ENCODE measurements at places on chromosomes 13 and 19.

DNA sequence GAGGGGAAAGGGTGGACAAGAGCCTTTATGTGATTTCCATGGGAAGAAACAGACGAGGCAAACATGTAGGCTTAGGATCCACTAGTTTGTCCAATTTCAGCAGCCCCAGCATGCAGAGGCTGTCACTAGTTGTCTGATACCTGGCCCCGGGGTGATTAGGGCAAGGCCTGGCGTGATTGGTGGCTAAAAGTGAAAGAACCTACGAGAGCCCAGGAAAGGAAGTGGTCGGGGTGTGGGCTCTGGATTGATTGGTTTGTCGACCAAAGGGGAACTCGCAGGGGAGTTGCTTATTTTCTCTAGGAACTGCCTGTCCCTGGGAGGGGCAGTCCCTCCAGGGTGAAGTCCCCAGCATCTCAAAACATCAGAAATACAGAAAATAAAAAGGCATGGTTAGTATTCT, 64.2 kb upstream of the UQCRFS1 start:
- peak; percentile 44 for DNase-seq

- DNase-seq, result no peak
Measured at GRCh38 chr13:112771877-112772538, 82.2 kb downstream of the ATP11A start.

- no peak for DNase-seq
Measured at GRCh38 chr19:56933014-56933705, 92.6 kb upstream of the PEG3 start.

- peak; percentile 59 for DNase-seq
Measured at GRCh38 chr13:25881136-25881926, 170.5 kb downstream of the SHISA2 start.

GRCh38 chr13:26726684-26727083, 33.9 kb downstream of the GPR12 start:
- no peak for DNase-seq

DNA sequence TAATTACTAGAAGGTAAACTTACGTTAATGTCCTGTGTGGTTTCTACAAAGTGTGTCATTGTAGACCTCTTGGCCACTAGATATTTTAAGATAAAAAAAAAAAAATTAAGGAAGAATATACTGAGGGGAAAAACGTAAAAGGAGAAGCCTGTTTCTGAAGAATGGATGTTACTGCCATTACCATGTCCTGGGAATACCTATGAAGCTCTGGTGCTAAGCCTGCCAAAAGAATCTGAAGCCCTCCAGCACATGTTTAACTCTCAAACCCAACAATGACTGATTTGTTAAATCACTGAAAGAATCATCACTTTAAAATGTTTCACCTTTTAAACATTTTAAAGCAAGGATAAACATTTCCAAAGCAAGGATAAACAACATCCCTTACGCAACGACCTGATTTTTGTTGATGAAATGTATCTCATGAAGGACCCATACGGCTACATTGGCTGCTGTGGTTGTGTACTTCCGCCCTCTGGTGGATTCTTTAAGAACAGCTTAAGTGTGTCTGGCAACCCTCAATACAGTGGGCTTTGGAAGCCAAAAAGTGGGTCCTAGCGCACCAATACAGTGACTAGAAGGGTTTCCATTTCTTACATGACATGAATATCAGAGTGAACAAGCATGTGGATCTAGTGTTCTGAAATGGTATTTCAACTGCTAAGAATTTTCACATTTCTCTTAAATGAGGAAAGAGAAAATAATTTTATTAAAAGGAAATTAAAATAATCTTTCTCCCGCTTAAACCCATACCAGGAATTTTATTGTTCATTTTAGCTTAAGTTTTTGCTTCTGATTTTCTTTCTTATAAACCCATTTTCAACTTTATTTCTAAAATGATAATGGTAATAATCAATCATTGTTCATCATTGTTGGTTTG, 74.5 kb upstream of the RAP2A start:
- DNase-seq, result peak; percentile 56

GRCh38 chr13:66301006-66301405, 929.1 kb downstream of the PCDH9 start:
- no peak for DNase-seq

- no peak for DNase-seq
Measured at GRCh38 chr19:49520705-49521319, 7.0 kb upstream of the RCN3 start.

GRCh38 chr13:101792189-101792588, 339.7 kb downstream of the ITGBL1 start:
- DNase-seq, result no peak

DNA sequence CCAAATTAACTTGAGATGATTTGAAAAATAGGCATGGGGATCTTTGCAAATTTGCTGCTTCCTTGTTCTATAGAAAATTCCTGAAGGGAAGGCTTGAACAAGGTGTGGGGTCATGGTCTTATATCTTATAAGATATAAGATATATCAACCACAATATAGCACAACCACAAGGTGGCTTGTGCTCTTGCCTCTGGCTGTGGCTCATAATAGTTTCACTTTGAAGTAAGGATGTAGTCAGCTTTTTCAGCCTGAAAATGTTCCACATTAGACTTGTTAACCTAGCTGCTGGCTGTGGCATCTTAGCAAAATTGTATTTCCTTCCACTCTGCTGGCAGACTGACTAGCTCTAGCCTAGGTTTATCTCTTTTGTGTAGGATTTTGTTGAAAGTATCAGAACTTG, 169.7 kb downstream of the KLF5 start:
- DNase-seq, result peak; percentile 45

DNA sequence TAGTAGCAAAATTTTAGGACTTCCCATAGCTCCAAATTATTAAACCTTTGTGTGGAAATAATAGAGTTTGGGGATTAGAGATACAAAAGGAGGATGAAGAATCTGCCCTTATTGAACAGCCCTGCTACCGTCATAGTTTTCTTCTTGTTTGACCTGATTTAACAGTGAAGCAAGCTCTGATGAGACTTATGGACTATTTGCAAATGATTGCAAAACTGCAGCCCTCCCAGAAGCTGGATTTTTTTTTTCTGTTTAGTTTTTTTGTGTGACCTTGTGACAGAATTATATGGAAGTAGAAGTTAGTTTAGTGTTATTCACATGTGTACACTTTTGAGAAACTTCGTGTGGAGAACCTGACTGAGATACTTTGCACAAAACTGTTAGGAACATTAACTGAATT, 267.8 kb downstream of the KCNRG start:
- no peak for DNase-seq

GRCh38 chr19:38233740-38234251, 9.8 kb upstream of the DPF1 start:
- no peak for DNase-seq

- DNase-seq, result no peak
Measured at GRCh38 chr19:45507872-45508416, 665 bp downstream of the VASP start.

DNA sequence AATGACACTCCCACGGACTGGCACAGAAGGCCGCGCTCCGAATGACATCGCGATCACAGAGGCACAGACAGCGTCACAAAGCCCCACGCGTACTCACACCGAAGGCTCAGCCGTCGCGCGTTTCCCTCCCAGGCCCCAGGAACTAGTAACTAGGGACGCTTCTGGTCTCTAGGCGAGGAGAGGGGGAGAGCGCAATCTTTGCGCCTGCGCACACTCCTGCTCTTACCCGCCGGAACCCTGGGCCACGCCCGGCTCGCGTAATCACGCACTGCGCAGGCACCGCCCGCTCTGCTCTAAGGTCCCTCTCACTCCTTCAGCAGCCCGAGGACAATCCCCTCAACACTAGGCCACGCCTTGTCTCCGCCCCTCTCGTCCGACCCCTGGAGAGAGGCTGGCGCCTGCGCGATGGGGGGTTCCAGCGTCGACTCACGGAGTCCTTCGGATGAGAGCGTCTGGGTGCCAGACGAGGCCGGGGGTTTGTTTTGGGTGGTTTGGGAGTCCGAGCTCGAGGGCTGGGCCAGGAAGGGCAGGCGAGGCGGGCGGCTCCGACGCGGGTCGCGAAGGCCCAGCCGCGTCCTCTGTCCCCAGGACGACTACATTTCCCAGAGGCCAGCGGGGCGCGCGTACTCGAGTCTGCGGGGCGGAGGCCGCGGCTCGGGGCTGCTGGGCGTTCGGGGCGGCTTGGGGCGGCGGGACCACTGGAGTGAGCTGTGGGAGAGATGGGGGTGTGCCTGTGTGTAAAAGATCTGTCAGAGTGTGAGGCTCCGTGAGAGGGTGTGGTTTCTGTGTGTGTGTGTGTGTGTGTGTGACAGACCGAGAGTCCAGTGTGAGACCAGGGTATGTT, at the start of gene ZNF471:
TSS of gene ZNF471 (plus strand) at position 410 of the 844 bp plus-strand sequence. CDS start 3,717 bp downstream, outside the sequence.
- peak; percentile 68 for DNase-seq

DNA sequence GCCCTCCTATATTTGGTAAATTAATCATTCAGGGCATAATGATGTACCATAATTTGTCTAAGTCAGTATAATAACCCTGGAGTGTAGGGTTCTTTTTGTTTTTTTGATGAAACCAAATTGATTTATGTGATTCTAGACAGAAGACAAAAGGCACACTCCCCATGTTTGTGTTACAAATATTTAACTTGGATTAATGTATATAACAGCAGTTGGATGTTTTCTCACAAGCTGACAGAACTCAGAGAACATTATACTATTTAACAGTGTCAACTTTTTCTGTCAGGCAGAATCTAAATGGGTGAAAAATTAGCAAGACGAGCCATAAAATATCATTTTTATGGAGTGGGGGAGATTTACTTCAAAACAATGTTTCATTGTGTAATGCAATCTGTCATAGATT, 15.2 kb downstream of the CBY2 start:
- DNase-seq, result no peak

- peak; percentile 4 for DNase-seq
Measured at GRCh38 chr13:29713839-29714238, 118.4 kb upstream of the SLC7A1 start.

DNA sequence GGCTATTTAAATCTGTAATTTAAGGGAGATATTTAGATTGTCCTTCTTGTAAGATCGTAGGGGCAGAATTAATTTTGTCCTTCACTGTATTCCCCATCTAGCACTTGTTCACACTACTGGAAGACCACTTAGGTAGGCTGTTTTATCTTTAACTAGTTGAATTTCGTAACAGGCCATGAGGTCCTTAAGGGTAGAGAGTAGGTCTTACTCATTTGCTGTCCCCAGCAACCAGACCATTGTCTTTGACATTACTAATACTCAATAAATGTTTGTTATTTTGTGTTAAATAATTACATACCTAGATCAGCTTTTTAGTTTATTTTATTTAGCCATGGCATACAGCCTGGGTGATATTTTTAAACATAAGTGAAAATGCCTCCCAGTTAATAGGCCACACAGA, 177.1 kb downstream of the PCCA start:
- DNase-seq, result no peak

- DNase-seq, result peak; percentile 20
Measured at GRCh38 chr19:15452111-15453047, 2.6 kb upstream of the WIZ start.

- no peak for DNase-seq
Measured at GRCh38 chr19:17021793-17022590, 4.6 kb downstream of the CPAMD8 start.

- no peak for DNase-seq
Measured at GRCh38 chr13:26540334-26540733, 17.1 kb upstream of the WASF3 start.

- peak; percentile 49 for DNase-seq
Measured at GRCh38 chr19:21483589-21484170, 21.7 kb upstream of the ZNF429 start.

- no peak for DNase-seq
Measured at GRCh38 chr13:28056970-28057712, 43.2 kb downstream of the FLT3 start.

DNA sequence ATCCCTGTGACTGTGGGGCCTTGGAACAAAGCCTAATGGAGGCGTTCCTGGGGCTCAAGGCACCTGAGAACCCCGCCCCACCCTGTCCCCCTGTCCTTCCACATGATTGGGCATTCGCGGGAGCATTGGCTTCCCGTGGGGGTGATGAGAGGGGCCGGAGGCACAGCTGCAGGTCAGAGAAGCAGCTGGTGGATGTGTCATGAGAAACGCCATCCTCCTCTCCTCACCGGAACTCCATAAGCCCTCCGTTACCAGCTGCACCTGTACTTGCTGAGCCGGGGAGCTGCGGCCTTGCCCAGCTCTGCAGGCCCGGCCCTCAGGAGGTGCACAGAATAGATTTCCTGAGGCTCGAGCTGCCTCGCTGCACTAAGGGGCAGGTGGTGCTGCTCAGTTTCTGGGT, 42.0 kb downstream of the CAPN12 start:
- no peak for DNase-seq

DNA sequence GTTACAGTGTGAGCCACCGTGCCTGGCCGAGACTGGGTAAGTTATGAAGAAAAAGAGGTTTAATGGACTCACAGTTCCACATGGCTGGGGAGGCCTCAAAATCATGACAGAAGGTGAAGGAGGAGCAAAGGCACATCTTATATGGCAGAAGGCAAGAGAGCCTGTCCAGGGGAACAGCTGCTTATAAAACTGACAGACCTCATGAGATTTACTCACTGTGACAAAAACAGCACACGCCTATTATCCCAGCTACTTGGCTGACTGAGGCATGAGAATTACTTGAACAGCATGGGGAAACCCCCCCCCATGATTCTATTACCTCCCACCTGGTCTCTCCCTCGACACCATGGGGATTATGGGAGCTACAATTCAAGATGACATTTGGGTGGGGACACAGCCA, 23.4 kb upstream of the ZNF561 start:
- no peak for DNase-seq

DNA sequence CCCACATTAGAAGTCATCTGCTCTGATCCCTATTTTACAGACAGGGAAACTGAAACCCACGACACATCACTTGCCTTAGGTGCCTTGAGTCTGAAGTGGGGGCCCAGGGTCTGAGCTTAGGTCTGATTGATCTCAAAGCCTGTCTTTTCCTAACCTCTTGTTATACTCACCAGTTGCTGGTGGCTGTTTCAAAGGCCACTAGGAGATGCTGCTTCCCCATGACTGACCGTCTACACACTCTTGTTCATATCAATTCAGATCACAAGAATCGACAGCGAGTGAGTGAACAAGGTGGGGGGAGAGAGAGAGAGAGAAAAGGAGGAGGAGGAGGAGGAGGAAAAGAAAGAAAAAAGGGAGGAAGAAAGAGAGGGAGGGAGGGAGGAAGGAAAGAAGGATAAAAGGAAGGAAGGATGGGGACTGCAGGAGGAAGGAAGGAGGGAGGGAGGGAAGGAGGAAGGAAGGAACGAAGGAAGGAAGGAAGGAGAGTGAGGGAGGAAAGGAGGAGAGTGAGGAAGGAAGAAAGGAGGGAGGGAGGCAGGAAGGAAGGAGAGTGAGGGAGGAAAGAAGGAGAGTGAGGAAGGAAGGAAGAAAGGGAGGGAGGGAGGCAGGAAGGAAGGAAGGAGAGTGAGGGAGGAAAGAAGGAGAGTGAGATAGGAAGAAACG, 3.3 kb downstream of the OR10H1 start:
- DNase-seq, result peak; percentile 66

- DNase-seq, result no peak
Measured at GRCh38 chr19:42424345-42424707, 2.9 kb downstream of the LIPE start.

DNA sequence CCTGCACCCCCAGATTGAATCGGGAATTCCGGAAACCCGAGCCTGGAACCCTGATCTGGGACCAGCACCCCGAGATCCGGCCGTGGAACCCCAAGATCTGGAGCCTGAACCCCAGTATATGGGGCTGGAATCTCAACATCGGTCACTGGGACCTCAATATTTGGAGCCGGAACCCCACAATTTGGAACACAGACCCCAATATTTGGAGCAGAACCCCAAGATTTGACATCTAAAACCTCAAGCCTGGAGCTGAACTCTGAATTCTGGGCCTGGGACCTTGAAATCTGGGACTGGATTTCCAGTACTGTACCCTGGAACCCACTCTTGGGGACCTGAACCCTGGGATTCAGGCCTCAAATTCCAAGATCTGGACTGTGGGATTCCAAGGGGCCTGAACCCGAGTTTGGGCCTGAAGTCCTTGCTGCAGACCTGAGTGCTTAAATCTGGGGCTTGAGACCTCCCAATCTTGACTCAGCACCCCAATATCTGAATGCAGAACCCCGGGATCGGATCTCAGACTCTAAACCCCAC, 629 bp downstream of the LRFN3 start:
- DNase-seq, result no peak
